ENCODE measurements at places on chromosomes 16 and 17. TPM values are rescaled to one million over a fixed set of nuclear protein-coding genes. Genes with fewer than 3 reads are reported as not detected.

DNA sequence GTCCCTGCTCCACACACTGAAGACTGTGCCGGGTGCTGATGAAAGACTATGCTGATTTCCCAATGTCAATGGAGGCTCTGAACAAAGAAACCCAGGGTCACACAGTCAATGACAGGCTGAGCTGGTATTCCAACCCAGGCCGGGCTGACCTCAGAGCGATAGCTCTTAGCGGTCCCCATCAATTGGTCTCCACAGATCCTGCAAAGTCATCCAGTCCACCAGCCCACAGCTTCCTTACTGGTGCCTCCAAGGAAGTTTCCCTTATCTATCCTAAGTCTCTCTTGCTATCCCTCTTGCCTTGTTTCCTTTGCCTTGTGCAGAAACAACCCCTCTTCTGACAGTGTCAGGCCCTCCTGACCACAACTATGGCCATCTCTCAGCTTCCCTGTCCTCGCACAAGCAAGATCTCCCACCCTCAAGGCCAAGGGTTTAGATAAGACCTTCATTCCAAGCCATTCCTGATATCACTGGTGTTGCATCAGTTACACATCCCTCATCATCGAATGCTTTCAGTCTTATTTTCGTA lies 52.7 kb upstream of the KSR1 start:
- no peak for DNase-seq

DNA sequence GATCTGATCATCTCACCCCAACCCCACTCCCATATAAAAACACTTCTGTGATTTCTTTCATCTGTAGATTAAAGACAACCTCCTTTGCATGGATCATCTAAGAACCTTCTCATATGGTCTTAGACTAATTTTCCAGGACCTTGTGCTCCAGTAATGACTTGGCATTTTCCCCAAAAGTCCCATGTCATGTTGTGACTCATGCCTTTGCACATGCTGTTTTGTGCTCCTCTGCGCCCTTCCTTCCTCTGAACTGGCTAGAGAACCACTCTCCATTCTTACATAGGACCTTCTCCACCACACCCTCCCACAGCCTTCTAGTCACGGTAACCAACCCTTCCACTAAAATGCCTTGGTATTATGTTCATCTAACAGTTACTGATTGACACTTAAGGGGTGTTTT lies 99.5 kb upstream of the AXIN2 start:
- no peak for DNase-seq

DNA sequence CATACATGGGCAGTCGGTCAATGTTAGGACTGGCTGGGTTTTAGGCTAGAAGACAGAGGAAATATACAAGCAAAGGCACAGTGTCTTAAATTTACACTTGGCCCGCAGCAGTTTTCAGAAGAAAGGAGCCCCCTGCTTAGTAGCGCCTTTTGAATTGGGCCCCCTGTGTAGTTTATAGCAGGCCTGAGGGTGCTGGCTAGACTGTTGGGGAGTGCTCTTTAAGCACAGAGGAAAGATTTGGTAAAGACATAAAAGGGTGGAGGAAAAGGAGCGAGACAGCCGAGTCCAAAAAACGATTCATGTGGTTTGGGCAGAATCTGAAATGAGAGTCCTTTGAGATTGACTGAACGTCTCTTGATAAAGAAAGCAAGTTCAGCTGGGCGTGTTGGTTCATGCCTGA lies 10.6 kb downstream of the RMI2 start:
- no peak for DNase-seq

GRCh38 chr17:28759256-28759865 lies 15.6 kb downstream of the TRAF4 start:
- no peak for DNase-seq

GRCh38 chr16:30121741-30122571 lies 1.1 kb downstream of the MAPK3 start:
- DNase-seq: no peak

DNA sequence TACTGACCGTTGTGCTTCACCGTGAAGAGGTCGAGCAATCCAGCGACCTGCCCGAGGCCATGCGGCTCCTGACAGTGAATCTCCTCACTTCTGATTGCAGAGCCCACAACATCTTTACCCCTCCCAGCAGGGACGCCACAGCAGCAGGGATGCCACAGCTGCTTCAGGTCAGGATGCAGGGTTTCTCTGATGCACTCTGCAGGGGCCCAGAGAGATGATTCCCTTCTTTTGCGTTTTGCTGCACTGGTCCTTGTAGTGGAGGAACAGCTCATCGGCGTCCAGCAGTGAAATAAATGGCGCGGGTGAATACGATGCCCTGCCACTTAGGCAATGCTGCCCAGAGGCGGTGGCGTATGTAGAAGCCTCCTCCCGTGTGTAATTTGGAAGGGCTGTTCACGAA lies 5.6 kb downstream of the KIAA0513 start:
- no peak for DNase-seq

Gene RCVRN
- total RNA-seq: not detected

Gene EME1
- 2.2 TPM for total RNA-seq

Gene ABCA10
- total RNA-seq: 0.80 TPM

Gene KRT17
- not detected for total RNA-seq
